Lung microvascular endothelial cell (primary cell): ENCODE measurements at places on chromosomes 2 and 18. TPM values are rescaled to one million over a fixed set of nuclear protein-coding genes. Genes with fewer than 3 reads are reported as not detected.

Gene TUBA4B
- total RNA-seq: not detected in 2 replicates

Gene TMEM247
- total RNA-seq: not detected in 2 replicates

Gene MARCO
- not detected in 2 replicates for total RNA-seq

Gene SCN1A
- total RNA-seq: not detected in 2 replicates

Gene PCARE
- not detected in 2 replicates for total RNA-seq

Gene RBMS1
- 41.8 and 74.2 TPM in 2 replicates for total RNA-seq

Gene TEX44
- not detected in 2 replicates for total RNA-seq

Gene CHPF
- 0.40 and 0.44 TPM in 2 replicates for total RNA-seq

Gene EVA1A
- 19.0 and 43.5 TPM in 2 replicates for total RNA-seq

Gene TWIST2
- total RNA-seq: 0.20 and 0.44 TPM in 2 replicates

Gene HRH4
- not detected in 2 replicates for total RNA-seq

Gene KCTD18
- total RNA-seq: 7.2 and 7.9 TPM in 2 replicates

Gene HNMT
- 1.4 and 5.7 TPM in 2 replicates for total RNA-seq

Gene MARCHF7
- total RNA-seq: 51.4 and 66.9 TPM in 2 replicates

Gene EPAS1
- 119 and 128 TPM in 2 replicates for total RNA-seq

Gene GPR75
- 0.65 and 1.4 TPM in 2 replicates for total RNA-seq

Gene STARD6
- 0.20 TPM in 1 of 2 replicates, not detected in the other for total RNA-seq

Gene C2orf72
- total RNA-seq: 2.0 and 3.4 TPM in 2 replicates

Gene SLC9A4
- total RNA-seq: not detected in 2 replicates

Gene SLC5A7
- total RNA-seq: not detected in 2 replicates

Gene RASGRP3
- total RNA-seq: 138 and 180 TPM in 2 replicates

Gene TM4SF20
- total RNA-seq: not detected in 2 replicates

Gene VWC2L
- total RNA-seq: not detected in 2 replicates

Gene UGT1A3
- not detected in 2 replicates for total RNA-seq

Gene MYCN
- total RNA-seq: 2.6 and 9.5 TPM in 2 replicates

Gene RGPD5
- 9.8 and 13.3 TPM in 2 replicates for total RNA-seq

Gene CFC1B
- not detected in 2 replicates for total RNA-seq

Gene LRPPRC
- total RNA-seq: 40.1 and 40.5 TPM in 2 replicates

Gene ANKRD23
- total RNA-seq: 0.44 and 0.79 TPM in 2 replicates

Gene CNTNAP5
- total RNA-seq: not detected in 2 replicates

Gene SIX3
- total RNA-seq: not detected in 2 replicates

Gene IL36G
- not detected in 2 replicates for total RNA-seq

Gene CYBRD1
- 14.6 and 25.0 TPM in 2 replicates for total RNA-seq

Gene MDH1B
- total RNA-seq: under 0.01 TPM in 1 of 2 replicates, not detected in the other

Gene DYSF
- total RNA-seq: 48.8 and 96.5 TPM in 2 replicates
